ENCODE measurements at places on chromosomes 3 and 15. TPM values are rescaled to one million over a fixed set of nuclear protein-coding genes. Genes with fewer than 3 reads are reported as not detected.

Gene ERICH6
- total RNA-seq: under 0.01 TPM

DNA sequence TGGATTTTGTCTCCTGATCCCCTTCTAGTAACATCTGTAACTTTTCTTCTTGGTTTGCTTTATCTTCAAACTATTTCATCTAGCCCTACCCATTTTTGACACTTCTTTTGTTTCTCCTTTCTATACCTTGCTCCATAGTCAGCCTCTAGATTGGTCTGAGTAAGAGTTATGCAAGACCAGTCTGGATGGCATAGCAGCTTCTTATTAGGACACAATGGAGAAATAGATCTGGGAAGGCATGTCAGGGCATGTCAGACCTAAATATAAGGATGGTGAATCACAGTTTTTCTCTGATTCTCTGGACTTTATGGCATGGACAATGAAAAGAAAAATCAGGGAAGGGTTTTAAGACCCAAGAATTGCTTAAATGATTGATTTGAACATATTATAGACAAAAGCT lies 452.5 kb downstream of the RAP2B start:
- DNase-seq: peak; percentile 75

DNA sequence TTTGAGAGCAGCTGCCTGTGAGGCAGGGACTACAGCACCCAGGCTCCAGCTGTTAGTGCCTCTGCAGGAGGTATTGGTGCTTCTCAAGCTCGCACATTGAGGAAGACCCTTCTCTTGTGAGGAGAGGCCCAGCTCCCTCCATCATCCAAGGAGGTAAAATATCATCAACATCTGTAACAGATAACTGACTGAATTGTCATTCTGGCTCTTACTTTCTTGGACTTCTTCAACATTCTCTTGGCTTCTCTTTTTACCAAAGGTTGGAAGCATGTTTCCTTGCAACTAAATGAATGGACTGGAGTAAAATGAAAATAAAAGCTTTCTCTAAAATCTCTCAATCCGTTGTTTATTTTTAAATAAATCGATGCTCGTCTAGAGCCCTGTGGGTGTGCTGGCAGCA lies 53.1 kb upstream of the PXYLP1 start:
- no peak for DNase-seq

GRCh38 chr3:183870563-183870962 lies 14.1 kb downstream of the PARL start:
- DNase-seq: no peak

DNA sequence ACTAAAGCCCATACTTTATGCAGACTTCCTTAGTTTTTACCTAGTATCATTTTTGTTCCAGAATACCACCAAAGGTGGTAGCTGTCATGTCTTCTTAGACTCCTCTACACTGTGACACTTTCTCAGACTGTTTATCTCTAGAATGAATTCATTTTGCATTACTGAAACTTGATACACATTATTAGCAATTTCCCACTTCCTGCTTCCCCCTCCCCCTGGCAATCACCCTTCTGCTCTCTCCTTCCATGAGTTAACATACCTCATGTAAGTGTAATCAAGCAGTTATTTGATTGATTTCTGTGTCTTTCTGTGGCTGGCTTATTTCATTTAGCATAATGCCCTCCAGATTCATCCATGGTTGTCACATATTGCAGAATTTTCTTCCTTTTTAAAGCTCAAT lies 204.9 kb downstream of the STAG1 start:
- peak; percentile 72 for DNase-seq

DNA sequence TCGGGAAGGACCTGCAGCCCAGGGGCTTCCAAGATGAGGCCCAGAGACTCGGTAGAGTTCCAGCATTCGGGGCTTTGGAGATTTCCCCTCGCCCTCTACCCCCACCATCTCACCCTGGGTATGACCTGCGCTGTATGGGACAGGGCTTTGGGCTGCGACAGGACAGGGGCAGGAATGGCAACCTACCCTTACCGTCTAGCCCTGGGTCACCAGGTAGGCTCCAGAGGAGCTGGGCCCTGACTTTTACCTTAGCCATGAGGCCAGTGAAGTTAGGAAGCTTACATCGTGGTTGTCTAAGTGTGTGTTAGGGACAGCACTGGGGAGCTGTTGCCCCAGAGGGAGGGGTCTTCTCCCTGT lies 683 bp downstream of the PPM1M start:
- DNase-seq: no peak

GRCh38 chr3:64459711-64460110 lies 228.1 kb downstream of the ADAMTS9 start:
- DNase-seq: peak; percentile 63

All from fibroblast of lung (primary cell).